DND-41 (cell line): ENCODE measurements at places on chromosomes 11 and 22.

GRCh38 chr11:107018219-107018901, at the start of gene GUCY1A2:
TSS of gene GUCY1A2 (minus strand) at chr11:107018476. CDS start at chr11:107018055, 421 bp downstream.
- DNase-seq, result no peak

- no peak for DNase-seq
Observed at GRCh38 chr22:49915610-49916009, 2.6 kb downstream of the ALG12 start.

DNA sequence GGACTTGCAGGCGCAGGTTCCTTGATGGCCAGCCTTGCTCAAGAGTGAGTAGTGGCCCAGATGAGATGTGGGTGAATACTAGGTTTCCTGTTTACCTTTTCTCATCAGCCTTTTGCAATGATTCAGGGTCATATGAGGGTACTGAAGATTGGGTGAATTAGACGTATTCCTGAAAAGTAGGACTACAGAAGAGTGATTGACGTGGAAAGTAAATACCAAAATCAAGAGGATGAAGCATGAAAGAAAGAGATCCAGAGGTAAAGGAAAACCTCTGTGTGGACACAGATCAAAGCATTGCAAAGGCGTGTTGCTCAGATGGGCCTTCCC, 59.9 kb downstream of the CYB5R2 start:
- DNase-seq, result no peak

- DNase-seq, result no peak
Observed at GRCh38 chr11:125376117-125376516, 119.9 kb downstream of the FEZ1 start.

GRCh38 chr22:40583053-40583741, 53.3 kb downstream of the MRTFA start:
- no peak for DNase-seq

DNA sequence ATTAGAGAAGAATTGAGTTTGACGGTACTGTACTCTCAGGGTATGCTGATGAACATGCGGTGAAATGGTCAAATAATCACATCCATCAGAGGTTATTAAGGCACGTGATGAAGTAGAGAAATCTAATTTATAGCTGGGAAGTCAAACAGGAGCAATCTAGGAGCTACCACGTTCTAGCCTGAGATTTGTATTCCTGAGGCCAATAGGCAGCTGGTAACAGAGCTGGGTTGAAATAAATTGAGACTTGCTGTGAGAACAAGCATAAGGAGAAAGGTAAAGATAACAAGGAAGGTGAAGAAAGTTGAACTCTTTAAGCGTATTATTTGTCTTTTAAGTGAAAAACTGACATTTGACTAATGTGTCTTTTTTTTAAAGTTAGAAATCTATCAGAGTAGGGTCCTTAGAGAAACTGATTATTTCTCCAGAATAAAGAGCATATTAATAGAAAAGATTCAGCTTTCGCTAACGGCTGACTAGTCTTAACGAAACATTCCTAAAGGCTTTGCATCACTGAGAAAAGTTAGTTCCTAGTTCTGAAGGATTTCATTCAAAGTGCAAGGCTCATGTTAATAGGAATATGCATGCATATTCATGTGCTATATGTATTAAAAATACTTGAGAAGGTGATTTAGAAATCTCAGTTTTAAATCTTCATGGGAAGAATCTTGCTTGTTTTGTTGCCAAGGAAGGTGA, 5.2 kb upstream of the WEE1 start:
- DNase-seq, result no peak

DNA sequence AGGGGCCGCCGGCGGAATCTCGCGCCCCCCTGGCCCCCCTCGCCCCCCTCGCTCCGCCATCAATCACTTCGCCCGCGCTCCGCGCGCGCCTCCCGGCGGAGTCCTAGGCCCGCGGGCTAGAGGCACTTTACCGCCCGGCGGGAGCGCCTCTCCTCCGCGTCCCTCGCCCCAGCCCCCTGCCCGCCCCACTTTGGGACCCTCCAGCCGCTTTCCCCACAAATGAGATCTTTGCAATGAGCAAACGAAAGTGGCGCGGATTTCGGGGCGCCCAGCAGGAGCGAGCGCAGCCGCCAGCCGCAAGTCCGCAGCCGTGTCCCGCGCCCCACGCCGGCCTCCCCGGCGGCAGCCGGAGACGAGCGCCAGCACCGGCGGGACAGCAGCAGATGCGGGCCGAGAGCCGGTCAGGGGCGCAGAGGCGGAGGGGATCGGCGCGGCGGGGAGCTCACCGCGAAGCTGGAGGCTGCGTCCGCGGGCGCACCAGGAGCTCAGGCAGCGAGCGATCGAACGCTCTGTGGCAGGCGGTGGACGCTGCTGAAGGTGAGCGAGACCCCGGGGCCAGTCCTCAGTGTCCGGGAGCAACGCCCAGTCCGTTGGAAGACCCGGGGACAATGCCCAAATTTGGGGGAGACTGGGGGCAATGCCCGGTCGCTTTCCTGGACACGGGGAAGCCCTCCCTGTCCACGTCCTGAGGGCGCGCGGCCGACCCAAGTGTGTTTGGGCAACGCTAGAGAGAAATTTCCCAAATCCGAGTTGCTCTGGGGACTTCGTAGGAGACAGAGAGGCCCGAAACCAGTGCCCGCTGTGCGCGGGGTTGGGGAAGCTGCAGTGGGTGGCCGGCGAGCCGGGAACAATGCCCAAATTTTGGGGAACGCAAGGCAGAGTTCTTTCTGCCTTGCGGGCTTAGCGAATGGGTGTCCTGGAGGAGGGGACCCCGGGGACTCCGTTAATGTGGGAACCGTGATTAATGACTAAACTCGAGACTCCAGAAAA, 1.5 kb upstream of the IGF2 start:
- DNase-seq, result no peak

GRCh38 chr22:31922534-31922933, 21.8 kb upstream of the YWHAH start:
- no peak for DNase-seq

GRCh38 chr11:95256321-95256779, 25.3 kb upstream of the SESN3 start:
- DNase-seq, result no peak

DNA sequence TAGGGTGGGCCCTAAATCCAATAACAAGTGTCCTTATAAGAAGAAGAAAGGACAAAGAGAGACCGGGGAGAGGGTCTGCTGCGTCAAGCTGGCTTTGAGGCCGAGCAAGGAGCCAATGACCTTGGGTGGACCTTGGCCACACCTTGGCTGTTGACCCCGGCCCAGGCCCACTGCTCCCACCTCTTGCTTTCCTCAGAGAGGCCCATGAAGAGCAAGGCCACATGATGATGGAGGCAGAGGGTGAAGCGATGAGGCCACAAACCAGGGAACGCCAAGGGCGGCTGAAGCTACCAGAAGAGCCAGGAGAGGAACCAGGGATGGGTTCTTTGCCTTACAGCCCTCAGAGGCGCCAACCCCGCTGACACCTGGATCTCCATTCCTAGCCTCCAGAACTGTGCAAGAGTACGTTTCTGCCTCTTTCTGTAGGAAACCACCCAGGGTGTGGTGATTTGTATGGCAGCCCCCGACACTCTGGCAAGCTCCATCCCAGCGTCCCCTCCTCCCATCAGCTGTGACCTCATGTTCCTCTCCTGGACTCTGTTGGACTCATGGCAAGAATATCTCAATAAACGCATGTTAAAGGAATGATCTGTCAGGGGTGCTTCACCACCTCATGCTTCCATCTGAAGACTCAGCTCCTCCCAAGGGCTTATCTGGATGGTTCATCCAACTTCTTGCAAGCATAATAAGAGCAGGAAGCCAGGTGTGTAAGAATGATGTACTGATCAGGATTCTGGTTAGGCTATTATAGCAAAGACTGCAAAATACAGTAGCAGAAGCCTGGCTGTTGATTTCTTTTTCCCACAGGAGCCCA, 41.6 kb upstream of the LINC01488 start:
- DNase-seq, result no peak

DNA sequence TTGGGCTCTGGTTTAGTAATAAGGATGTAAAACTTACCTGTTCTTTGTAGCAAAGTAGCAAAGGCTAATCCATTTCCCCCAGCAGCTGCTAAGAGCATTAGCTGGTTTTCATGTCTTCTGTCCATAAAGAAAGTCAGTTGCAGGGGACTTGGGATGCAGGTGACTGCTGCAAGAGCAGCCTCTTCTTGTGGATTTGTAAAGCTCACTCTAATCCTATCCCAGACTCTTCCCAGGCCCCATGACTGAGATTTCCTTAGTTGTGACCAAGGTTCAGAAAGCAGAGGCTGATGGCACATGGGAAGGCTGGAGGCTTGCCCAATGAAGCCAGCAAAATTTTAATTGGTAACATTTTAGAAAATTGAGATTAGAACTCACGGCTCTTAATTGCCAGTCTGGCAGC, 94.4 kb upstream of the HORMAD2 start:
- DNase-seq, result no peak

DNA sequence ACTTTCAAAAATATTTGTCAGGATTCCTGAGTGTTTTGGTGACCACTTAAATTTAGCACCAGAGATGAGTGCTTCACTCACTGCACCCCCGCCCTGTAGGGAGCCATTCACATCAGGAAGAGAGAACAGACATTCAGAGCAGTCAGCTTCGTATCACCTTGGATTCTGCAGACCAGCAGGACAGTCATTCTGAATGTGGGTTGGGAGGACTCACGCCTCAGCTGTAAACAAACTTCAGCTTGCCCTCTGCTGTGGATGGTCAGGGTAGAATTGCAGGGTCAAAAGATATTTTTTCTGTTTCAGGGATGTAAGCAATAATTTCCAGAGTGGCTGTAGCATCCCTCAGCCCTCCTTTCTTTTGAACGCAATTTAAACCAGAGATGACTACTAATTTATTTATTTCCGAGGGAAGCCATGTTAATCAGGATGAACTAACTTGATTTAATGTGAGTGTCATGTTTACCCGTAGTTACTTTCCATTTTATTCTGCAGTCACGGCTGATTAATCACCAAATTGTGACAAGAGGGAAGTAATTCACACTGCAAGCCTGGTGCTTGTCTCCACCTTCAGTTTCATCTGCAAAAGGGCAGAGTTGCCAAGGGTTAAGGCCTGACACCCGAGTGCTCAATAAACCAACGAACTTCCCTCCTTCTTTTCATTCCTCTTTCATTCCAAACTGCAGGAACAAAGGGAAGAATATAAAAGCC, 174.2 kb upstream of the DDI1 start:
- DNase-seq, result no peak

DNA sequence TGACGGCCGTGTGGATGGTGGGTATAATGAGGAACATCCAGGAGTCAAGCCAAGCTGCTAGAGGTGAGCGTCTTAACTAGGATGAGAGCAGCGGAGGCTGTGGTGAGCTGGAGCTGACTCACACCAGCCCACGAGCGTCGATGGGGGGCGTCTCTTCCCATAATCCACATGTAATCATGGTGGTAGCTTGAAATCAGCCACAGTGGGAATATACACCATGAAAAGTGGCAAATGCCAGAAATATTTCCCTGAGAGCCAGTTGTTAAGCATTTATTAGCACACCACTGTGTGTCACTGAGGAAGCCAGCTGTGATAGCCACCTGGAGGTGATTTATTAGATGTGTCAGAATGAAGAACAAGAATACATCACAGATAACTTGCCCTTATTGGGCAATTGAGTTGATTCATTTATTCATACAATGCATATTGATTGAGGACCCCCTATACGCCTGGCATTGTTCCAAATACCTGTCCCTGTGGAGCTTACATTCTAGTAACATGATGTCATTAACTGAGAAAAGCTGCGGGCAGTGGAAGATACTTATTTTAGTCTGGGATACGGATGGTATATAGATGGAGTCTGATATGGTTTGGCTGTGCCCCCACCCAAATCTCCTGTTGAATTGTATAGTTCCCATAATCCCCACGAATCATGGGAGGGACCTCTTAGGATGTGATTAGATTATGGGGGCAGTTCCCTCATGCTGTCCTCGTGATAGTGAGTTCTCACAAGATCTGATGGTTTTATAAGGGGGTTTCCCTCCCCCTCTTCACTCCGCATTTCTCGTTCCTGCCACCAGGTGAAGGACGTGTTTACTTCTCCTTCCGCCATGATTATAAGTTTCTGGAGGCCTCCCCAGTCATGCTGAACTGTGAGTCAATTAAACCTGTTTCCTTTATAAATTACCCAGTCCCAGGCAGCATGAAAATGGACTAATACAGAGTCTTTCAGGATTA, 473.4 kb downstream of the METTL15 start:
- DNase-seq, result no peak
